ENCODE measurements at places on chromosomes 2 and 18.

- peak; percentile 38 for DNase-seq
Measured at GRCh38 chr18:37299471-37300304, 265.9 kb downstream of the CELF4 start.

GRCh38 chr18:11391661-11392060 lies 217.7 kb upstream of the SLC35G4 start:
- no peak for DNase-seq

GRCh38 chr2:20596973-20597859 lies 53.7 kb downstream of the HS1BP3 start:
- DNase-seq, result peak; percentile 37

DNA sequence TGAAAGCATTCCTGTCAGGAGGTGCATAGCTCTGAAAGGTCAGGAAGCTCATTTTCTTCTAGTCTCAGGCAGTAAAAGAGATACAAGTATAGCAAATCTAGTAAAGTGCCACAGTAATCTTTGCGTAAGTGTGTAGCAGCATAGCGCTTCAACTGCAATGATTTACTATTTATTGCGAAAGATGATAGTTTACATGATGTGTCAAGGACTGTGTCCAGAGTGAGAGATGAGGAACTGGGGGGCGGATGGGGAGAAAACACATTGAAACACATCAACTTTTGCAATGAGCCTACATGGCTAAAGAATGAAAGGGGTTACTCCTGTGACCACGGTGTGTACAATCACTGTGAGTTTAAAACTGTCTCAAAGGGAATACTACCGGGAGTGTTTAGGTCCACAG lies 644.4 kb downstream of the GALR1 start:
- DNase-seq, result no peak

GRCh38 chr2:24385366-24385765 lies 25.0 kb upstream of the ITSN2 start:
- no peak for DNase-seq

DNA sequence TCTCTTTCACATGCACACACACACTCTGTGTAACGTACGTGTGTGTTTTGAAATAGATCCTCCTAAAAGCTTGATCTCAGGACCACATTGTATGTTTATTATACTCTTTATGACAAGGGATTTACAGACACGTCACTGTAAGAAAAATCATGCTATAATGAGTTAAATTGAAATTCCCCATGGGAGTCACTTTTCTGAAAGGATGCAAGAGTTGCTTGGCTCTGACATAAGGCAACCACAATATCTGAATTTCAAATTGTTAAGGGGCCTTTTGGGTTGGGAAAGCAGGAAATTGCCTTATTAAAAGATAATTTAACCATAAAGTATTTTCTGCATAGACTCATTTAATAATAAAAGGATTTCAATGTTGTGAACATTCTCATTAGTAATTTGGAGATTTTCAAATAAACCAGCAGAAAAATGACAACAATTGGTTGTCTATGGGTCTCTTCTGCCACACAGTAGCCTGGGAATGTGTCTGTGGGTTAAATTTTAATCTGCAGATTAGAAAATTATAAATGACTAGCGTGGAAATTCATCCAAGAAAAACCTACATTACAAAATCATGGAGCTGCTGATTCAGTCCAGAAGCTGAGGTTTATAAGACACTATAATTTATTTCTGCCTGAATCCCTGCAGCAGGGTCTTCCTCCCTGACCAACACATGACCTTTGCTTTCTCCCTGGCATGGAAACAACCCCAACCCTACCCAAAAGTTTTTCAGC lies 75.9 kb upstream of the PID1 start:
- DNase-seq, result no peak

DNA sequence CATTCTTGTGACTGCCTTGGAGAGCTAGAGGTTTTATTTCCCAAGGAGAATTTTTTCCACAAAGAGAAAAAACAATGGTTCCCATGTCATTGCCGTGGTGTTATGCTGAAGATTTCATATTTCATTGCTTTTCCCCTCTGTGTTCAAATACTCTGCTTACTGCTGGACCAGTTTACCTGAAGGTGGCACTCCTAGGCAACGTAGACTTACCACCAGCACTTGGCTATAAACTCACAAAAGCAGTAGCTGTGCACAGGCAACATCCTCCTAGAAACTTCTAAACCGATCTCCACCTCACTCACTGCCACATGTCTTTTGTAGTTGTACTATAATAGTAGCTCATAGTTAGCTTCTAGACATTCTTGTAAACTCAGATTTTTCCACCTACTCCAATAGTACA lies 1319.7 kb upstream of the CRIM1 start:
- DNase-seq, result no peak

DNA sequence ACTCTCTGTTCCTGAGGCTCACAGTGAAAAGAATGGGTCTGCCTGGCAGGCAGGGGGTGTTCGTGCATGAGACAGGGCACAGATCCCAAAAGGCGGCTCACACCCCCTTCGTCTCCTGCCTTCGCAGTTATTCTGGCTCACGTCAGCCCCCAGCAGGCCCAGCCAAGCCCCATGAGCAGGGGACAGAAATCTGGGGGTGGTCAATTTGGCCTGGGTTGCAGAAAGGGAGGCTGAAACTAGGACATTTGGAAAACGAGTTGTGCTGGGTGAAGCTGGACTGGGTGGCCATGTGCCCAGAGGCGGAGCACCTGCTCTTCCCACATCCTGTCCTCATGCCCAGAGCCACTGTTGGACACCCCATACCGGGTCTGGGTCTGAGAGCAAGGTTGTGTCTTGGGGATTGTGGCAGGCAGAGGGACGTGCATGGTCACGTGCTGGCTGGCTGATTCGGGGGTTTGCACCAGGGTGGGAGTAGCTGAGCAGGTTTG lies 99.0 kb upstream of the MCFD2 start:
- peak; percentile 74 for DNase-seq

DNA sequence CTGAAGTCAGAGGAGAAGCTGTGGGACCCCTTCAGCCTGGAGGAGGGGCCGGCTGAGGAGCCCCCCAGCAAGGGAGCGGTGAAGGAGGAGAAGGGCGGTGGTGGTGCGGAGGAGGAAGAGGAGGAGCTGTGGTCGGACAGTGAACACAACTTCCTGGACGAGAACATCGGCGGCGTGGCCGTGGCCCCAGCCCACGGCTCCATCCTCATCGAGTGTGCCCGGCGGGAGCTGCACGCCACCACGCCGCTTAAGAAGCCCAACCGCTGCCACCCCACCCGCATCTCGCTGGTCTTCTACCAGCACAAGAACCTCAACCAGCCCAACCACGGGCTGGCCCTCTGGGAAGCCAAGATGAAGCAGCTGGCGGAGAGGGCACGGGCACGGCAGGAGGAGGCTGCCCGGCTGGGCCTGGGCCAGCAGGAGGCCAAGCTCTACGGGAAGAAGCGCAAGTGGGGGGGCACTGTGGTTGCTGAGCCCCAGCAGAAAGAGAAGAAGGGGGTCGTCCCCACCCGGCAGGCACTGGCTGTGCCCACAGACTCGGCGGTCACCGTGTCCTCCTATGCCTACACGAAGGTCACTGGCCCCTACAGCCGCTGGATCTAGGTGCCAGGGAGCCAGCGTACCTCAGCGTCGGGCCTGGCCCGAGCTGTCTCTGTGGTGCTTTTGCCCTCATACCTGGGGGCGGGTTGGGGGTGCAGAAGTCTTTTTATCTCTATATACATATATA lies 46.0 kb downstream of the BOLA3 start:
- DNase-seq, result no peak

DNA sequence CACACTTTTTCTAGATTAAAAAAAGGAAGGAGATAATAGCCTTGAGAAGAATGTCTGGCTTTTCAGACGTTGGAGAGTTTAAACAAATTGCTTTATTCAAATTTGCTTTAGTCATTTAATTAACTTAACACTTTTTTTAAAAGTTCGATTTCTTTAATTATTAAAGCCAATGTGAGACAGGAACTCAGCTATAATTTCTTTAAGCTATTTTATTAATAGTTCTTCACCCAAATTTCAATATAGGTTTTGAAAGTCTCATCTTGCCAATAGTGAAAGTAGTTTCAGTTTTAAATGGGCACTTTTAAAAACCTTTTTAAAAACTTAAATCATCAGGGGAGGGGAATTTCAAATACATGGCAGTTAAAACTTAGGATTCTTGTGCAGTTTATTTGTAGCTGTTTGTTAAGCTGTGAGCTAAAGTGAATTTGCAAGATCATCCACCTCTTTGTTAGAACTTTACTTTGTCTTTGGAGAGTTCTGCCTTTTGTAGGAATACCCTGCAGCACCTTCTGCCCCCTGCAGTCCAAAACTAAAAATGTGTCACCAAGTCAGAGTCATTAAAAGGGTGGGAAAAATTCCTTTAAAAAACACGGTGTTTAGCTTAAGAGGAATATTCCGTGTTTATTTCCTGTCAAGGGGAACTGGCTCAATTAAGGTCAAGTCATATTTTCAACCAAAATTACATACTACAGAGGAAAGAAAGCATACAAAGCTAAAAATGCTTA lies 4.6 kb downstream of the TGIF1 start:
- DNase-seq, result peak; percentile 76

- no peak for DNase-seq
Measured at GRCh38 chr2:180955101-180955500, 25.3 kb upstream of the UBE2E3 start.

DNA sequence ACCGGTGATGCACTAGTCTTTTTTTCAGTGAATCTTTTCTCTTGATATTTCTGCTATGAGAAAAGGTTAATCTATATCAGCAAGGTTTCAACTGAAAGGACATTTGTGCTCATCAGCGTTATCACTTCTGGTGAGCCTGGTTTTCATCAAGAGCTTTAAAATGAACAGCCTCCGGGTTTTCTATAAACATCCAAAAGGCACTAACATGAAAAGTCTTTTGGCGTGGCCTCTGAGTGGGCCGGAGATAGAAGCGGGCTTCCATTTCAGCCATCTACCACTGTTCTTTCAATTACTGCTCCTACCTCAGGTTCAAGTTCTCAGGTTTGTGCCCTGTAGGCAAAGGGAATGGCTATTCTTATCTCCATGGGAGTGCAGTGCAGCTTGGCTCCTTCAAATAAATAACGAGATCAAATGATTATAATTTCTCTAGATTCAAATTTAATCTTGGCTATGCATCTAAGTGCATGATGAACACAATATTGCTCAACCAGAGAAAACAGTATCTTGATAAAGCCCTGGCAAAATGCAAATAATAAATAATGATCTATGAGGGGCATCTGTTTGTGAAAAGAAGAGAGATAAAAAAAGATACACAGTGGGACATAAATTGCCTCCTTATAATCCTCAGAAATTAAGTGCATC lies 314.8 kb downstream of the CDH2 start:
- DNase-seq, result no peak

DNA sequence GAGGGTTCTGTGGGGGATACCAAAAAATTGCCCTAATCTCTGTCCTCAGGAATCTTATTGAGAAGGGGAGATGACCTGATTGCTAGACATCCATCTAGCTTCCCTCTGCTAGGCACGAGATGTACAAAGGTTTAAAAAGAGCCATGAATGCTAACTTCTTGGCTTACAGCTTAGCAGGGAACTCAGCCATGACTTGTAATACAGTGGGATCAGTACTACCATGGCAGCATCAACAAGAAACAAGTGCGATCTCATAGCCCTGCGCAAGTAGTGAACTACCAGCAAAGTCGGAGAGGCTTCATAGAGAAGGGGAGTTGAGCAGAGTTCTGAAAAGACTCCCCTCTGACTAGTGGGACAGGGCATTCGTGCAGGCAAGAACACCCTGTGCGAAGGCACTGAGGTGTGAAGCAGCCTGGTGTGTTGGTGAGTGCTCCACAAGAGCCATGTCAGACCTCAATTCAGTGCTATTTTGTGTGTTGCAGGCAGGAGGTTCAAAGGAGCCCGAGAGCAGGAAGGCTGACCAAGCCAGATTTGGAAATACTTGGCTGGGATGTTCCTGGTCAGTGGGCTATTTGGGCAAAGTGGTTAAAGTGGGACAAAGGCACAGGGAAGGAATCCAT lies 130.0 kb downstream of the FMNL2 start:
- DNase-seq, result no peak

DNA sequence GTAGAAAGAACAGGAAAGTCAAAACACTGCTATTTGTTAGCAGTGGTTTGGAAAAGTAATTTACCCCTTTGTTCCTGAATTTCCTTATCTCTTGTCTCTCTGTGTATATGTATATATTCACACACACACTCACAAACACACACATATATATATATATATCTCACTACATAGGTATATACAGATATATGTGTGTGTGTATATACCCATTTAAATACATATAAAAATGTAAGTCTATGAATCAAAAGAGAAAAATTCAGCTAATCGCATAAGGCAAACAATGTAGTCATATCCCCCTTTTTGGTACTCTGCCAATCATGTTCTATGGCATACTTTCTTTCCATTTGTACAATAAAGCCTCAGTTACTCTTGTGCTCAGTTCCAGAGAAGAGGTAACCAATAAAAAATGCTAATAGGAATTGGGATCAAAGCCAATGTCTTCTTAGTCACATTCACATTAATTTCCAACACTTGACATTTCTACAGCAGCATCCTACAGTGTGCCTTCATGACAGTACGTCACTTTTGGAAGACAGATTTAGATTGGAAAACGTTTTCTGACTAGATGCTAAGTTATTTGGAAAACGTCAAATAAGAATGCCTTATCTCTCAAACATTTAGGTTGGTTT lies 94.6 kb downstream of the MC4R start:
- no peak for DNase-seq

- no peak for DNase-seq
Measured at GRCh38 chr18:56804395-56804794, 153.2 kb downstream of the WDR7 start.

DNA sequence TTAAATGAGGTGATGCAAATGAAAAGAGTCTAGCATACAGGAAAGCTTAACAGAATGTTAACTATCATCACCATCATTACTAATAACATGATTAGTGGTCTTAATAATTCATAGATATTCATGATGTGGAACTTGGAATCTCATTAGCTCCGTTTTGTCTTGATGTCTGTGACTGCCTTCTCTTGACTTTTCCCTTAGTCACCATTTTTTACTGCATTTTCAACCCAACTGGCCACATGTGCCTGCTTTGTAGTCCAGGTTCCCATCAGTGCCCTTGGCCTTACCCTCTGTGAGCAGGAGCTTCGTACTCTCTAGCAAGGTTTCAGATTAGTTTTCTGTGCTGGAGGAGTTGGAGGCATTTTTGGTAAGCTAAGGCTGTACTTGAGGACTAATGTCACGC lies 47.0 kb downstream of the RAB31 start:
- DNase-seq, result no peak

DNA sequence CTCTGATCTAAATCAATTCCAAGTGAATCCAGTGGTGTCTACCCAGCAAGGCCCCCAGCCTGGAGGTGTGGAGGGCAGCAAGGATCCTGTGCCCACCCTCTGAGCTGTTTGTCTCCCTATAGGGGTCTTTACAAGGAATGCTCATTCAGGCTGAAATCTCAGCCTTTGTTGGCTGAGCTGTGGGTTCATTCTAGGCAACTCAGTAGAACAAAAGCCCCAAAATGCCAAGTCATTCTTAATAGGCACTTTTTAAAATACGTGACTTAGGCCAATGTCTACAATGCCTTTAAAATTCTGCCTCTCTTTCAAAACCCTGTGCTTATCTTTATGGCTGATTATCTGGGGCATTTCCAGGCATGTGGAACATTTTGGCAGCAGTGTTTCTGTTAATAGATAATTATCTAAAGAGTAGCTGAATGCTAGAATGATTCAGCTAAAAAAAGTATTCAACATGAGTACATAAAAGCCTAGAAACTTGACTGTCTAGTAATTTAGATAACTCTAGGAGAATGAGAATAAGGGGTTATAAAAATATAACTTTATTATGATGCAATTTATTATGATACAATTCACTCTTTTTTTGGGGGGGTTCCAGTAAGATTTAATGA lies 7.4 kb downstream of the UGT1A6 start:
- DNase-seq, result no peak

- DNase-seq, result no peak
Measured at GRCh38 chr18:44589693-44590355, 90.9 kb upstream of the SETBP1 start.

Data from pons (tissue), 1 donor.